Suprapubic skin (tissue), 4 donors: ENCODE measurements at places on chromosomes 3 and 15. TPM values are rescaled to one million over a fixed set of nuclear protein-coding genes. Genes with fewer than 3 reads are reported as not detected.

GAP43 gene
- not detected for total RNA-seq

EPHB3 gene
- total RNA-seq: 119 TPM

DNA sequence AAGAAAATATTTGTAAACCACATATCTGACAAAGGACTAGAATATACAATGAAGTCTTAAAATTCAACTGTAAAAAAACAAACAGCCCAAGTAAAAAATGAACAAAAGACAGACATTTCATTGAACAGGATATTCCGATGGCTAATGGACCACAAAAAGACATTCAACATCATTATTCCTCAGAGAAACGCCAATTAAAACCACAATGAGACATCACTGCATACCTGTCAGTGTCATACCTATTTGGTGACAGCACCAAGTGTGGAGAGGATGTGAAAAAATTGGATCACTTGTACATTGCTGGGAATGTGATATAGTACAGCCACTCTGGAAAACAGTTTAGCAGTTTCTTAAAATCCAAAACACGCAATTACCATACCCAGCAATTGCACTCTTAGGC, 29.9 kb upstream of the TJP1 start:
- DNase-seq: no peak

RLBP1 gene
- not detected for total RNA-seq

DNA sequence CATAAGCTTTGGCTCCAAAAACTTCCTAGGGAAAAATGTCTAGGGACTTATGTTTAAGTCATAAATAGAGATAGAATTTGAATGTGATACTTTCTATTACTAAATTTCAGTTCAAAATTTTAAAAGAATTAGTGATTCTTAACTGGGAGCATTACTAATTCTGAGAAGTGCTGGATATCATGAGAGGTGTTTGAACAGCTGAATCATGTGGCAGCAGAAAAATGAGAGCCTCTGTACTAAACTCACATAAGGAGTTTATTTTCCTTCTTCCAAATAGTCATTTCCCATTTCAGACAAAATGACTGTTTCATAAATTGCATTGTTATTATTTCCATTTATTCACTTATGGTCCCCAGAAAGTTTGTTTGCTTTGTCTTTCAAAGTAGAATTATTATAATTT, 62.7 kb downstream of the SLMAP start:
- DNase-seq: no peak

DNA sequence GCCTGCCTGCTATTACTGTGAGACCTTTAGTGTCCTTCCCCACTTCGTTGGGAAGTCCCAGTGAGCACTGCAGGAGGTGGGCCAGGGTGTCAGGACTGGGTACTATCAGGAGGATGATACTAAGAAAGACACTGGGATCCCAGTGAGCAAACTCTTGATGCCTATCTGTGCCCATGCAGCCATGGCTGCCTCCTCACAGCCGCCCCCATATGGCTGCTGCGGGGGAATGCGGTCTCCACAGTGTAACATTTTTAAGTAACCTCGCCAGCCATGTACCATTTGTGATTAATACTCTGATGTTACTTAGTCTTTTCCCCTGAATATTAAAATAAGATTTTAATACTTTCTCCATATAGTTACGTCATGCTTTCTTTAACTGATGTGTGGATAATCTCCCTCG, 312.2 kb downstream of the RYR3 start:
- no peak for DNase-seq

GRCh38 chr15:29788433-29789034, 33.7 kb downstream of the TJP1 start:
- no peak for DNase-seq

A4GNT gene
- total RNA-seq: not detected

GRCh38 chr15:71043373-71043772, 71.9 kb upstream of the THSD4 start:
- no peak for DNase-seq

SLC12A8 gene
- total RNA-seq: 5.8 TPM

GRCh38 chr3:40191850-40192448, 117.6 kb upstream of the EIF1B start:
- DNase-seq: no peak

DNA sequence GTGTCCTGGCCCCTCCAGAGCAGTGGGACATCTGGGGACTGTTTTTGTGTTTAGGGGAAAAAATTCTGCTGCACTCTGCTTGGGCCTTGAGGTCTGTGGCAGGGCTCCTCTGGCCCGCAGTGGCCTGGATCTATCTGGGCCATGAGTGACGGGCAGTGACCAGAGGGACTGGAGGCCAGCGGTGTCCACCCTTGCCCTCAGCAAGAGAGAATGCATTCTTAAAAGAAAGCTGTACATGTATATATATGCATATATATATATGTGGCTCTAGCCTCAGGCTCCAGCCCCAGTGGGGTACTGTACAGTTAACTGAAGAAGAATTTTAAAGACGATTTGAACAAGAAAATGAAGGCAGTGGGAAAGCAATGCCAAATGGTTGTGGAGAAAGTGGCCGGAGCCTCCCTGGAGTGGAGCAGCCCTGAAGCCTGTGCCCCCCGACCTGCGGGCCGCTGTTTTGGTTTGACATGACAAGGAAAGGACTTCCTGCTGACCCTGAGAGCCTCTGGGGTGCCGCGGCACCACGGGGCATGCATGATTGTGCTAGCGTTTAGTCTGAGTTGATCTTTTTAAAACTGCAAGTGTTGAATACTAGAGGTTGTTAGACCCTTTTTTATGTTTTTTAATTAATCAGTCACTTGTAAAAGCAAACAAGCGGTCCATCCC, 52.2 kb downstream of the PLXNA1 start:
- no peak for DNase-seq

- DNase-seq: no peak
Observed at GRCh38 chr3:99562990-99563607, 75.3 kb upstream of the COL8A1 start.

HYKK gene
- 6.0 TPM for total RNA-seq

DNA sequence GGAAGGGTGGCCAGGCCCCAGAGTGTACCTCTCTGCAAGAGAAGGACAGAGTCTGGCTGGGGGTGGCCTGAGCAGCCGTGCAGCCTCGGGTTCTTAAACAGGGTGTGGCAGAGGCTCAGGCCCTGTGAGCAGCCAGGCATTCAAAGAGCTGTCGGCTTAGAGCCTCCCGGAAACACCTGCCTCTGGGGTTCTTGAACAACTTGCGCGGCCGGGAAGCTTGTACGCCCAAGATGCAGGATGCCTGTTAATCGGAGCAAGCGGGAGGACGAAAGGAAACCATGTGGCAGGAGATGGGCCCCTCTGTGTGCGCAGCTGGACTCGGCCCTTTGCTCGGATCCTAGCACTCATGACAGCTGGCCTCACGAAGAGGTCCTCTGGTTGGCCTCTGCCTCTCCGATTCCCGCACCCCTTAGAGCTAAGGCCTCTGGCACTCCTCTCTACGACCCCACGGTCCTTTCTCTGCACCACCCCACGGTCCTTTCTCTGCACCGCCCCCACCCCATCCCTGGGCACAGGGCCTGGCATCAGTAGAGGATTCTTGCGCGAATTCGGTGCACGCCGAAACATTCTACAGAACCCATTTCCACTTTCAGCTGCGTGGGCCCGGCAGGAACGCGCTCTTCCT, 23.9 kb upstream of the TXNRD3 start:
- no peak for DNase-seq

- DNase-seq: peak; percentile 44
Observed at GRCh38 chr3:53065841-53066480, 20.1 kb upstream of the SFMBT1 start.

- DNase-seq: no peak
Observed at GRCh38 chr15:72797338-72797689, 13.8 kb upstream of the ADPGK start.

DNA sequence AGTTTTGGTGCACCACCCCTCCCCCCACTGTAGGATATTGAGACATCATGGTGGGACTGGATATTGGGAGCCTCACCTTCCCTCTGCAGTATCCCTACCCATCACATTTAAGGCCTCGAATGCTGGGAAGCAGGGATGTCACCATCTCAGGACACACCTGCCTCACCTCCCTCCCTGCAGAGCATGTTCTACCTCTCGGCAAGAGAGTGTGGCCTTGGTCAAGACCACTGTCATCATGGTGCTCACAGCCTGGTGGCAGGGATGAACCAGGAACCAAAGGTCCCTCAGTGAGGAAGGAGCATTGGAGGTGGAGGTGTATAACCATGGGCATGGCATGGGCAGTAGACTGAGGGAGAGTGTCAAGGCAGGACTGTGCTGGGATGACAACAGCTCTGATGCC, 104.8 kb downstream of the CORO2B start:
- DNase-seq: peak; percentile 56

KLHL6 gene
- total RNA-seq: 0.55 TPM
